Stimulated activated CD8-positive, alpha-beta memory T cell treated with anti-CD3 and anti-CD28 coated beads, Interleukin-7, amount 100 ng/mL, for 1 hour (primary cell): ENCODE measurements at places on chromosomes 5 and 9.

DNA sequence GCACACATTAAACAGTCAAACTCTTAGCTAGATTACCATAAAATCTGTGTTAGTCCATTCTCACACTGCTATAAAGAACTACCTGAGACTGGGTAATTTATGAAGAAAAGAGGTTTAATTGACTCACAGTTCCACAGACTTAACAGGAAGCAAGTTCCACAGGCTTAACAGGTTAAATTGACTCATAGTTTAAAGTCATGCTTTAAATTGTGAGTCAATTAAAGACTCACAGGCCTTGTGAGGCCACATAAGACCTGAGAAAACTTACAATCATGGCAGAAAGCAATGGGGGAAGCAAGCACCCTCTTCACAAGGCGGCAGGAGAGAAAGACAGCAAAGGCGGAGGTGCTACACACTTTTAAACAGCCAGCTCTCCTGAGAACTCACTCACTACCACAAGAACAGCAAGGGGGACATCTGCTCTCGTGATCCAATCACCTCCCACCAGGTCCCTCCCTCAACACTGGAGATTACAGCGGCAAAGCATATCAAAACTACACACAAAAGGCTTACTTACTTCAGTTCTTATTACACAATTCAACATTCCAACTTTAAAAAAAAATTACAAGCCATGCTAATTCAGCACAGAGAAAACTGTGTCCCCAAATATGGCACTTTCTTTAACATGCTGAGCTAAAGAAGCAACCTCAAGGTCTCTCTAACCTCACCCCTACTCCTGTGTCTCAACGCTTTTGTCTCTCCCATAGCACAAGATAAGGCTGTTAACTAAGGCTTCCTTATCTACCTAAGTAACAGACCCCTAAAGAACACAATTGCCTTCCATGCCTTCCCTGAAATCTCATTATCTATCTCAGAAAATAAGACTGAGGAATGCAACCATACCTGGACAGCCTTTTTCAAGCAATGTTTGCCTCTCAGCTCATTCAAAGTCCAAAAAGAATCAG lies 805.1 kb downstream of the NR2F1-AS1 start:
- no peak for DNase-seq

GRCh38 chr5:120504057-120504456 lies 40.0 kb downstream of the PRR16 start:
- DNase-seq, result no peak

DNA sequence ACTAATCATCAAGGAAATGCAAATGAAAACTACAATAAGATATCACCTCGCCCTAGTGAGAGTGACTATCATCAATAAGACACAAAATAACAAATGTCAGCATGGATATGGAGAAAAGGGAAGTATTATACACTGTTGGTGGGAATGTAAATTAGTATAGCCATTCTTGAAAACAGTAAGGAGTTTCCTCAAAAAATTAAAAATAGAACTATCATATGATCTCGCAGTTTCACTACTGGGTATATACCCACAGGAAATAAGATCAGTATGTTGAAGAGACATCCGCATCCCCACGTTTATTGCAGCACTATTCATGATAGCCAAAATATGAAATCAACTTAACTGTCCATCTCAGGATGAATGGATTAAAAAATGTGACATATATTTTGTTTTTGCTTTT lies 31.6 kb upstream of the STK32A start:
- DNase-seq, result no peak

GRCh38 chr5:4868140-4868735 lies 271.9 kb upstream of the ADAMTS16 start:
- no peak for DNase-seq

GRCh38 chr9:133803028-133803585 lies 65.0 kb upstream of the SARDH start:
- DNase-seq, result no peak

DNA sequence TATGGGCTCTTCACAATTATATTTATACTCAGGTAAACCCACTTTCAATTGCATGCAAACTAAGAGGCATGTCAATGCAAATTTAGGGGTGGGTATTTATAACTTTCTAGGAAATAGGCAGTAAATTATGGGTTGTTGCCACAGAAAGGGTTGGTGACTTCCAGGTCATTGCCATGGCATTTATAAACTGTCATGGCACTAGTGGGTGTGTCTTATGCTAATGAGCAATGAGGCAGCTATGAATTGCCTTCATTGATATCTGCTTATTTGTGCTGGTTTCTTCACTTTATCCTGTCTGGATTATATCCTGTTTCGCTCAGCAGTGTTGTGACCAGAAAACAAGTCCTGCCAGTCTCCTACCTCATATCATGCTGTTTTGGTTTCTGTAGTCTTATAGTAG lies 597.3 kb upstream of the DAB2 start:
- DNase-seq, result no peak

DNA sequence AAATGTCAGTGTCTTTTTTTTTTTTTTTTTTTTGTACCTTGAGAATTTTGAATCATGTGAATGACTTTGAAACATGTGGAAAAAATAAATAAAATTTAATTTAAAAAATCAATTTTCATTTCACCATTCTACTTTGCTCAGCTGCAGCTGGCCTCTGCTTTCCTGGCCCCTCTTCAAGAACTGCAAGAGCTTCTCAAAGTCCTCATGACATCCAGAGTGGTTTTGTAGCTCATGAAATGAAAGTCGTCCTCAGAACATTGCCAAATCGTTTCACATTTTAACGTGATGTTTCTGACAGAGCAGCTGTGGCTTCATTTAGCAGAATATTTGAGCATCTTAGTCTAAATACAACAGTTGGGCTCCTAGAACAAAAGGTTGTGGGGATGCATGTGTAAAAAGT lies 47.9 kb upstream of the TMEM215 start:
- no peak for DNase-seq

DNA sequence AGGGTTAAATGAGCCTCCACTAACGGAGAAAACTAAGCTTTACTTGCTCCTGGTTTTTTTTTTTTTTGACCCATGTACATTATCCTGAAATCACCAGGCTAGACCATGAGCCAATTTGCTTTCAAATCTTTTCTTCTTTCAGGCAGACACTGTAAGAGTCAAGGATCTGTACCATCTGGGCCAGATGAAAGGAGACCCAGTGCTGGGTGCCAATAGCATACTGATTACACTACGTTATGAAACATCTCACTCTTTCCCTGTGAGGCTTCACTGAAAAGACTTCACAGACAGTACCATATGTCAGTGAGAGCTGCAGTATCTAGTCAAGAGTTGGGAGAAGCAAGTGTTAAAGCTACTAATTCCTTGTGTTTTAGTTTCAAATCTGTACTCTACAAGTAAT lies 161.2 kb upstream of the PTPRD start:
- no peak for DNase-seq

GRCh38 chr5:95083606-95084005 lies 201.3 kb downstream of the MCTP1 start:
- no peak for DNase-seq

- no peak for DNase-seq
Measured at GRCh38 chr5:13831351-13831750, 113.1 kb downstream of the DNAH5 start.

GRCh38 chr5:136084698-136085097 lies 47.9 kb upstream of the SMAD5 start:
- no peak for DNase-seq

- no peak for DNase-seq
Measured at GRCh38 chr9:90342607-90343006, 300.0 kb downstream of the DIRAS2 start.
